ENCODE measurements at places on chromosomes 7 and 10. TPM values are rescaled to one million over a fixed set of nuclear protein-coding genes. Genes with fewer than 3 reads are reported as not detected.

ZNF727 gene
- total RNA-seq = not detected

WAPL gene
- total RNA-seq = 29.3 TPM

PRKG1 gene
- total RNA-seq = 10.8 TPM

PVRIG gene
- total RNA-seq = not detected

EGFR gene
- 56.2 TPM for total RNA-seq

DNA sequence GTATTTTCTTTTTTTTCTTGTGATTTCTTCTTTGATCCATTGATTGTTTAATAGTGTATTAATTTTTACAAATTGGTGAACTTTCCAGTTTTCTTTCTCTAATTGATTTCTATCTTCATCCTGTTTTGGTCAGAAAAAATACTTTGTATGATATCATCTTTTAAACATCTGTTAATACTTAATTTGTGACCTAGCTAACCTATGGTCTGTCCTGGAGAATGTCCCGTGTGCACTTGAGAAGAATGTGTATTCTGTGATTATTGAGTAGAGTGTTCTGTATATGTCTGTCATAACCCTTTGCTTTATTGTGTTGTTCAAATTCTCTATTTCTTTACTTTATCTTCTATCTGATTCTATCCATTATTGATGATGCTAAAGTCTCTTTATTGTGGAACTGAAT, 65.8 kb upstream of the ZEB1 start:
- H3K36me3 ChIP-seq = no peaks in the 10 kb centered on the region
- no peak overlapping the region for H3K27ac ChIP-seq
- no peak for DNase-seq
- peaks cover 6% of the 10 kb centered on the region for H3K4me1 ChIP-seq

GRCh38 chr7:157522954-157523353, 186.2 kb downstream of the DNAJB6 start:
- H3K27ac ChIP-seq = no peak overlapping the region
- H3K4me1 ChIP-seq = no peaks in the 10 kb centered on the region
- H3K36me3 ChIP-seq = no peaks in the 10 kb centered on the region
- peak; percentile 63 for DNase-seq

- no peaks in the 10 kb centered on the region for H3K27me3 ChIP-seq
- H3K36me3 ChIP-seq = no peaks in the 10 kb centered on the region
- no peak overlapping the region for H3K27ac ChIP-seq
- DNase-seq = no peak
These were observed 300.0 kb upstream of the SP8 start for GRCh38 chr7:21086688-21087087.

DNA sequence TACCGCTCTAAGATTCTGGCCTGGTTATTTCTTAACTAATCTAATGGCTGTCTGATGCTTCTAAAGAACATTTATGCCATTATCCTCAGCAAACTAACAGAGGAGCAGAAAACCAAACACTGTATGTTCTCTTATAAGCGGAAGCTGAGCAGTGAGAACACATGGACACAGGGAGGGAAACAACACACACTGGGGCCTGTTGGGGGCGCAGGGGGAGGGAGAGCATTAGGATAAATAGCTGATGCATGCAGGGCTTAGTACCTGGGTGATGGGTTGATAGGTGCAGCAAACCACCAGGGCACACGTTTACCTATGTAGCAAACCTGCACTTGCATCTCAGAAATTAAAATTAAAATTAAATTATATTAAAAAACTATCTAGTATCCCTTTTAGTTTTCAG, 853.5 kb downstream of the GATA3 start:
- H3K36me3 ChIP-seq = no peaks in the 10 kb centered on the region
- no peaks in the 10 kb centered on the region for H3K4me1 ChIP-seq
- no peak overlapping the region for H3K4me3 ChIP-seq
- H3K27ac ChIP-seq = no peak overlapping the region
- no peak for DNase-seq

GRCh38 chr7:141012696-141013344, 1.9 kb downstream of the MRPS33 start:
- H3K4me1 ChIP-seq = peaks cover 15% of the 10 kb centered on the region
- H3K4me3 ChIP-seq = peak overlapping the region; percentile 96
- DNase-seq = no peak
- H3K27ac ChIP-seq = peak overlapping the region; percentile 5
- peaks cover 8% of the 10 kb centered on the region for H3K36me3 ChIP-seq

All from osteocyte (in vitro differentiated cells).